SHP77 treated with DMSO at 0.1 percent for 48 hours (cell line): ENCODE measurements at places on chromosomes 5 and 9.

- no peak for DNase-seq
Observed at GRCh38 chr5:43772764-43773477, 169.9 kb downstream of the NNT start.

GRCh38 chr5:154262342-154262741 lies 71.8 kb downstream of the GALNT10 start:
- no peak for DNase-seq

DNA sequence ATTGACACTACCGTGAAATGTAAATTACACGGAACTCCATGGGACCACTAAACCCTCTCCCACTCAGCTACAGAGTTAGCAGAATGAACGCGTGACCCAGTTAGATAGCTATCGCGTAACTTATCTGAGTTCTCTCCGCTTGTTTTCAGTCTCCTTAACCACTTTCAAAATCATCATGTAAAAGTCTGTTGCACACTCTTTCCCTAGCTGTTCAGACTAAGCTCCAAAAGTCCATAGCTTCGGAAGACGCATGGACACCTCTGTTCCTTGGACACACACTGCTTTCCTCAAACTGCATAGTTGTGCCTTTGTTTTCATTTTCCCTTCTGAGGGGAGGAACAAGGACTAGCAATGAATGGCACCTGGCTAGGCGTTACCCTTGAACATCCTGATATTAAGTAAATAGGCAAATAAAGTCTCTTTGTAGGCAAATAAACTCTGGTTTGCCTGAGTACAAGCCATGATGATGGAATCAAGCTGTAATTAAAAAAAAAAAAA lies 83.3 kb downstream of the DAPK1 start:
- DNase-seq, result no peak

DNA sequence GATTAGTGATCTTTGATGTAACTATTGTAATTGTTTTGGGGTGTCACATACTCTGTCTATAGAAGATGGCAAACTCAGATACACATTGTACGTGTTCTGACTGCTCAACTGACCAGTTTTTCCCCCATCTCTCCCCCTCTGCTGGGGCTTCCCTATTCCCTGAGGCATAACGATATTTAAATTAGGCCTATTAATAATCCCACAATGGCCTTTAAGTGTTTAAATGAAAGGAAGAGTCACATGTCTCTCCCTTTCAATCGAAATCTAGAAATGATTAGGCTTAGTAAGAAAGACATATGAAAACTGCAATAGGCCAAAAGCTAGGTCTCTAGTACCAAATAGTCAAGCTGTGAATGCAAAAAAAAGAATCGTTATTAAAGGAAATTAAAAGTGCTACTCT lies 265.6 kb downstream of the TMEM232 start:
- no peak for DNase-seq

- DNase-seq, result no peak
Observed at GRCh38 chr5:162299793-162300192, 232.2 kb downstream of the GABRG2 start.

- DNase-seq, result no peak
Observed at GRCh38 chr5:60829490-60830266, 14.4 kb downstream of the ELOVL7 start.

GRCh38 chr5:139361835-139362429 lies 20.3 kb downstream of the PAIP2 start:
- DNase-seq, result no peak

GRCh38 chr9:72039532-72039931 lies 20.9 kb downstream of the C9orf57 start:
- no peak for DNase-seq

DNA sequence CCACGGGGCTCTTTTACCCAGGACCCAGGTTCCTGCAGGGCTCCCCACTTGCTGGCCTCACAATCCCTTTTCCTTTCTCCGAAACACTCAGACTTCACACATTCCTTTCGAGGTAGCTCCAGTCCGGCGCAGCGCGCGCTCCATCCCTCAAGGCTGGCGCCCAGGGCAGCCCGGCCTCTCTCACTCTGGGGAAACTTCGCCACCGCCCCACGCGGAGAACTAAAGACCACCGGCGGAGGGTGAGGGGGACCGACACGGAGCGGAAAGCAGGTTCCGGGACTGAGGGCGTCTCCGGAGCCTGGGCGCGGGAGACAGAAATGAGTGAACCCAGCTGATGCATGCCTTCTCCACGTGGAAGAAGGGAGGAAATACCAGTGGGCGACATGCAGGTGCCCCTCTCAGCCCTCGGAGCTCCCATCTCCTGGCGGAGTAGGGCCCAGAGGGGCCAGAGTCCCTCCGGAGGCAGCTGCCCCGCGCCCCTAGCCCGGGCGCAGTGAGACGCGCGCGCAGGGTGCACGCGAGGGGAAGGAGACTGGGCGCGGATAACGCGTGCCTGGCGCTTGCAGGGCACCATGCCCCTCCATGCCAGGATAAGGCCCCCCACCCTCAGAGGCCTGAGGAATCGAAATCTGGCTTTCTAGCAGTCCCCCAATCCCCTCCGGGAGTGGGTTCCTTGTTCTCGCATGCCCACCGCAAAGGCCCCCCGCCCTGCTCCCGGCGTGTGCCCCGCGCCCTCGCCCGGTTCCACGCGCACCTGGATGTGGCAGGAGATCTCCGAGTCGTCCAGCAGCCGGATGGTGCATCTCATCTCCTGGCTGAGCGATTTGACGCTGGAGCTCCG lies 650 bp downstream of the FRMD3 start:
- no peak for DNase-seq

- DNase-seq, result no peak
Observed at GRCh38 chr9:82192211-82192610, 203.6 kb downstream of the SPATA31D1 start.

GRCh38 chr5:68699966-68700365 lies 393.8 kb upstream of the SLC30A5 start:
- DNase-seq, result no peak

GRCh38 chr5:28374492-28374967 lies 1336.1 kb upstream of the CDH9 start:
- no peak for DNase-seq

- DNase-seq, result no peak
Observed at GRCh38 chr5:174239718-174240117, 194.2 kb downstream of the NSG2 start.

DNA sequence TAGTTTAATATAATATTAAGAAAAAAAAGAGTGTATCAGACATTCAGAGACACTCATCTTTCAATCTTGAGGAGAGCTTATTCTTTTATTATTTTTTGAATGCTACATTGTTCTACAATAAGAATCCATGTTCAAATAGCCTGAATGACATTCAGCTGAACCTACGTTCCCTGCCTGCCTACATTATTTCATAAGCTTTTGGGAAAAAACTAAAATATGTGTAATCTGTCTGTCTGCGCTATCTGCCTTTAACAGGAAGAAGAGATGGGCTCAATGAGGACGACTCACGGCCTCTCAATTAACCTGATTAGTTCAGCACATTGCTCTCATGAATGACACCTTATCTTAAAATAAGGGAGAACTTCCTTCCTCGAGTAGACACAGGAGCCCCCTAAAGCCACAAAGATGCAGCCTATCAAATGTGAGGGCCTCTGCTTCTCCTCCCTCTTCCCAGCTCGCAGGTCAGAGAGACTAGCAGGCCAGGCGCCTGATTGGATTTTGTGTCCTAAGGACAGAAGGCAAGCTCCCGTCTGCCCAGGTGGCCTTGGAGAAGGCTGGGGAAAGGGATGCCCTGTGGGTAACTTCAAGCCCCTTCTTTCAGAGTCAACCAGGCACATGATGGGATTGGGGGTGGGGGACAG lies 37.8 kb downstream of the EBF1 start:
- no peak for DNase-seq

GRCh38 chr5:140677947-140678346 lies 4.6 kb upstream of the DND1 start:
- no peak for DNase-seq

DNA sequence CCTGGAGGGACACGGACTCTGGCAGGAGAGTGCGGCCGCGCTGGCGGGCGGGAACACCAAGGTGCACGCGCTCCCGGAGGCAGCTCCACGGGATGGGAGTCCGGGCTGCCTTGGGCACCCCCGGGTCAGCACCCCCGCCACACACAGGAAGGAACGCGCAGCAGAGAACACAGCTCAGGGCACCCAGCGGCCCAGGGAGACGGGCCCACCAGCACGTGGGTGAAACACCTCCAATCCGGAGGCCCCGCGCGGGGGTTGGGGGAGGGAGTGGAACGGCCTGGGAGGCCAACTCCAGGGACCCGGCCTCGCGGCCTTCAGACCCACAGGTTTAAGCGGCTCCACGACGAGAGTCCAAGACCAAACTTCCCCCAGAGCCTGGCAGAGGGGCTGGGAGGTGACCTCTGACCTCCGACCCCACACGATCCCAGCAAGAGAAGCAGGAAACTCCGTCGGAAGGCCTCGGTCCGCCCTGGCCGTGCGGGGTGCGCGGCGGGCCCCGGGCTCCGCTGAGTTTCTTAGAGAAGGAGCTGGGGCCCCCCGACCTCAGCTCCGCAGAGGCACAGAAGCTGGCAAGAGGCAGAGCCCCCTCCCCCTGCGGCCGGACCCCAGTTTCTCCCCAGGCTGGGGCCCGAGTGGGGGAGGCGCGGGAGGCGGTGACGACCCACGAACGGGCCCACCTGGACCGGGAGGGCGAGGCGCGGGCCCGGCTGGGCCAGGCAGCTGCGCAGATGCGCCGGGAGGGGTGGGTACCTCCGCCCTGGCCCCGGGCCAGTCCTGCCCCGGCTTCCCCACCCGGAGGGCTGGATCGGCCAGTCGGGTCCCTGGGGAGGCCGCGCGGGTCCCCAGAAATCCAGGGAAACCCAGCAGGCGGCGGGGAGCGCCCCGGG lies 851 bp downstream of the NACC2 start:
- DNase-seq, result no peak

DNA sequence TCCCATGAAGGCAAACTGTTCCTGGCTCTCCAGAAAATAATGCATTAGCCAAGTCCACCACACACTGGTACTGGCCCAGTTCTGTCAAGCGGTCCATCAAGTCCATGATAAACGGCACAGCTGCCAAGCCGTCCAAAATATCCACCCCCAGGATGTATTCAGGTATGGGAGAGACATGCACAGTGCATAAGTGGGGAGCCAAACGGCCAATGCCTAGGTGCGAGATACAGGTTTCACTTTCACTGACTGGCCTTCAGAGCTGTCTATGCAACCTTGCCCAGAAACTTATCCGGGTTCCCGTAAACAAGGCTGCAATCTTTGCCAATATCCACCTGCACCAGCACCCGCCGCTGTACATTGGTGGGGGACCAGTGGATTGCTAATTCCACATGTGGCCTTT lies 795.8 kb downstream of the EFNA5 start:
- DNase-seq, result no peak

DNA sequence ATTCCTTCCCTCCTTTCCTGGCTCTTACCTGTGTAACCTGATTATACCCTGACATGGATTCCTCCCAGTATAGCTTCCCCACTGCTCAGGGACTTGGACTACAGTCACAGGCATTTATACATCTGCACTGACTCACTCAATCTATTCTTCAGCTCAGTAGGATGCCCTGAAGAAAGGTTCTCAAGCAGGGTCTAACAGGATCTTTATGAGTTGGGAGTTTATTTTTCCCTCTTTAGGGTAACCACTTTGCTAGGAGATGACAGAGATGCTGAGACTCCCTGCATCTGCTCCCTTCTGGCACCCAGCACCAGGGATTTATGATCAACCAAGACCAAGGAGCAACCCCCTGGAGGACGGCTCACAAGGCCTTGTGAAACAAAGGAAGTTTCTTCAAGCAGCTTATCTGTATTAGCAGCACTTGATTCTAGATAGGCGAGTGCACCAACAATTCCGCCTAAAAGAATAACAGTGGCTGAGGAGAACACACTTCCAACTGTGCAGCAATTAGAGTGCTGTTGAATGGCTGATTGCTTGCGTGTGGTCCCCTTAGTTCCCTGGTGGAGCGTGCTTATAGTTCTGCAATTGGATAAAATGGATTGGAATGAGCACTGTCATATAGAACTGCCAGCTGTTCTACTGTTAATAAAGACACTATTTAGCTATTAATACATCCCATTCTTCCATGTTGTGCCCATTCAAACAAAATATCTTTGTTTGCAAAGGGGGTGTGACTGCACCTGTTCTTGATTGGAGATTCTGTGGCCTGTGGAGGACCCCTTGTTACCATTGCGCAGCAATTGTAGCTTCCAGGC lies 482.6 kb downstream of the ZNF608 start:
- no peak for DNase-seq

GRCh38 chr5:95284572-95285408 lies at the start of gene MCTP1:
Gene MCTP1, minus strand, starts transcription at chr5:95285094.
- no peak for DNase-seq

- no peak for DNase-seq
Observed at GRCh38 chr5:116528519-116529234, 45.9 kb downstream of the SEMA6A start.

DNA sequence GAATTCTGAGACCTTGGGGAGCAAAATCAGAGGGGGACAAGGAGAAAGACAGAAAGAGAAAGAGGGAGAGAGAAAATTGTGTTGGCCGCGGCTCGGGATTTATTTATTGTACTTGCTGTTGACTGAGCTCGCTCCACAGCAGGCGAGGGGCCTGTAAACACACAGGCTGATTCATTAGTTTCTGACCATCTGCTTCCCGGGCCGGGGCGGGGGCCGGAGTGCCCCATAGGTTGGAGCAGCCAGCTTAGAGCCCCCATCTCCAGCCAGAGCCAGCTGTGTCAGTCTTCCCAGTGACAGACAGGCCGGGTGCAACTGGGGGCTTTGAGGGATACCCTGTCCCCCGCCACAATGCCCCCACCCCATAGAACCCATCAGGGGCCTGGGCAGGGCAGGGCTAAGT lies 30.9 kb downstream of the NTNG2 start:
- DNase-seq, result peak; percentile 39

DNA sequence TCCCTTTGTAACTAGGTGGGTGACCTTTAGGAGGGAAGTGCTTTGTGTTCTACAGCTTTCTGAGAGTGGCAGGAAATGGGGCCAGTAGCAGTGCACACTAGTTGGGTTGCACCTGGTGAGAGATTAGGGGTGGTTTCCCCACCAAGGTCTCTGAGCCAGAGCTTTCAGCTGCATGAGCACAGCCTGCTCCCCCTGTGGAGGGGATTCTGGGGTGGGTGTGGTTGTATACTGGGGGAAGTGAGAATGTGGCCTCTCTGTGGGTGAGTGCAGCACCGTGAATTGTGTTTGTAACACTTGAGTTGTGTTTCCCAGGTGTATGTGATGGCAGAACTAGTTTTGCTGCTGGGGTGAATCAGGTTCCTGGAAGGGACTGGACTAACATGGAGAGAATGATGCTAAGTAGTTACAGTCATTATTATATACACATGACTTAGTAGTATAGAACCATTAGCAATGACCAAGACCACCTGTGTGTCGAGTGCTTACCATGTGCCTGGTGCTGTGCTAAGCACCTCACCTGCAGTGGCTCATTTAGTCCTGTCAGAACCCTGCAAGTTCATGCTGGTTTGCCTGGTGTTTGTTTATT lies 11.8 kb upstream of the CXXC5 start:
- DNase-seq, result peak; percentile 88
